CD4-positive, alpha-beta T cell (primary cell): ENCODE measurements at places on chromosomes 3 and 15. TPM values are rescaled to one million over a fixed set of nuclear protein-coding genes. Genes with fewer than 3 reads are reported as not detected.

- no peak for DNase-seq
These were observed 157.3 kb downstream of the WNT5A start for GRCh38 chr3:55329849-55330248.

GRCh38 chr3:52341123-52341522 lies 25.0 kb downstream of the DNAH1 start:
- DNase-seq = no peak

Gene SLC28A1
- total RNA-seq = not detected

GRCh38 chr3:116039651-116039985 lies 405.7 kb downstream of the LSAMP start:
- no peak for DNase-seq

Gene ILDR1
- total RNA-seq = not detected

- no peak for DNase-seq
These were observed 20.3 kb downstream of the SHOX2 start for GRCh38 chr3:158085931-158086330.

Gene GRK7
- total RNA-seq = 0.22 TPM

DNA sequence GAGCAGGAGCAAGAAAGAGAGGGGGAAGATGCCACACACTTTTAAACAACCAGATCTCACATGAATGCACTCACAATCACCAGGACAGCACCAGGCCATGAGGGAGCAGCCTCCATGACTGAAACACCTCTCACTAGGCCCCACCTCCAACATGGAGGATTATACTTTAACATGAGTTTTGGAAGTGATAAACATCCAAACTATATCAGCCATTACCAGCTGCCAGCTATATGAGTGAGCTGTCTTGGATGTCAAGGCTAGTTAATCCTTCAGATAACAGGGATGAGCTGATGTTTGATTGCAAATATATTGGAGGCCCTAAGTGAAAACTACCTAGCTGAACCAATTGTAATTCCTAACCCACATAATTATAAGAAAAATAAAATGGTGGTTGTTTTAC lies 108.4 kb upstream of the DCBLD2 start:
- DNase-seq = no peak

- no peak for DNase-seq
These were observed 2.8 kb downstream of the FURIN start for GRCh38 chr15:90871139-90871715.

DNA sequence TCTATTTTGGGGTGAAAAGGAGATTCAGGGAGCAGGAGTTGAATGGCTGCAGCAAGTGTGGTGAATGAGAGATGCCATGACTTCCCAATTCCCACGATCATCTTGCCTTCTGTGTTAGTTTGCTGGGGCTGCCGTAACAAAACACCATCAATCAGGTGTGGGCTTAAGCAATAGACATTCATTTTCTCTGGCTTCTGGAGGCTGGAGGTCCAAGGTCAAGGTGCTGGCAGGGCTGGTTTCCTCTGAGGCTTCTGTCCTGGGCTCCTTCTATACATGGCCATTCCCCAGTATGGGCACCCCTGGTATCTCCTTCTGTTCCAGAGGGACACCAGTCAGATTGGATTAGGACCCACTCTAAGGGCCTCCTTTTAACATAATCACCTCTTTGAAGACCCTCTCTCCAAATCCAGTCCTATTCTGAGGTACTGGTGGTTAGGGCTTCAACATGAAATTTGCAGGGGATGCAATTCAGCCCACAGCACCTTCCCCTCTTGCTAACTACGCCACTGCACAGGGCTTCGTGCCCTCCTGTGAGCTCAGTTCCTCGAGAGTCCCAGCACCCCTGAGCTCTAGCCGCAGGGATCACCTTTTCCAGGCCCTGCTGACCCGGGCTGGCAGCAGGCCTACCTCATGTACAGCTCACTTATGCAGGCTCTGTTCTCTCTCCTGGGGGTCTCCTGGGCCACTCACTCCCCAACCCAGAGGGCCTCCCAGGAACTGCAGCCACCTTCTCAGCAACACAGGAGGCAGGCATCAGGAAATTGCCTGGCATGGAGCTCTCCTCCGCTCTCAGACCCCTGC lies 37.3 kb upstream of the SLC6A11 start:
- DNase-seq = no peak

Gene GPR62
- total RNA-seq = not detected

DNA sequence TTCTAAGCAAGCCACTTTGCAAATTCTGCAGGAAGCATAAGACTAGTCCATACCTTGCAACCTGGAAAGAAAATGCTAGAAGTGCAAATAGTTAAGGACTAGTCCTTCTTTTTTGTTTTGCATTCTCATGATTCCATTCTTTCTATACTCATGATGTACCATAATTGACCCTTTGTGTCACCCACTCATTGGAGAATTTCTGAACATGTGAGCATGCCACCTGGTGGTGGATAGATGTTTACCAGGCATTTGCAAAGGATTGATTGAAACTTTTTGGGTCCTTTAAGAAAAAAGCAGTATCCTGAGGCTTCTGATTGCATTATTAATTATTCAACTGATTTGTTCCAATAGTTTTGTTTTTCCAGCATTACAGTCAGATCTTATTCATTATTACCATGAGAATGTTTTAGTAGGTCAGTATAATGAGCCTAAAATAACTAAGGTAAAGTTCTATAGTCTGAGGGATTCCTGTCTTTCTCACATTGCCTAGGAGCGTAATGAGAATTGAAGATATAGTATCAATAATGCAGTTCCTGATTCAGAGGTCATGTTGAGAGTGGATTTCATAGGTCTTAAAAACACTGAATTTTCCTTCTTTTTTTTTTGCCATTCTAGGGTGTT lies 20.2 kb upstream of the DIPK2A start:
- no peak for DNase-seq

DNA sequence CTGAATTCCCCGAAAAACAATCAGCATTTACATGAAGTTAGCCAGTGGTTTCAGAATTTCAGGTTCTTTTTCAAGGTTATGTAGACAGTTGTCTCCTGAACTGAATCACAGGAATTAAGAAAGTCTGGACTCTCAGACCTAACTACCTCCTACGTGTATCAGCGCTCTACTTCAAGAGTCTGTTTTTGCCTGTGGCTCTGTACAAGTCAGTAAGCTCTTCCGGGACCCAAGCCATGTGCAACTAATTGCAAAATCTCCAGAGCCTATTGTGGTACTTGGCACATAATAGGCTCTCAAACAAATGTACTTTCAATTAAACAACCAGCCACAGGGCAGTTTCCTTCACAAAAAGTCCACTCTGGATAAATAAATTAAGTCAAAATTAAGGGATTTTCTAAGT lies 414.2 kb downstream of the PDCD6IP start:
- DNase-seq = no peak

Gene PATL2
- 17.4 TPM for total RNA-seq

GRCh38 chr15:92681141-92681631 lies 25.6 kb upstream of the FAM174B start:
- DNase-seq = no peak

GRCh38 chr15:66939451-66940023 lies 125.9 kb upstream of the SMAD3 start:
- no peak for DNase-seq

DNA sequence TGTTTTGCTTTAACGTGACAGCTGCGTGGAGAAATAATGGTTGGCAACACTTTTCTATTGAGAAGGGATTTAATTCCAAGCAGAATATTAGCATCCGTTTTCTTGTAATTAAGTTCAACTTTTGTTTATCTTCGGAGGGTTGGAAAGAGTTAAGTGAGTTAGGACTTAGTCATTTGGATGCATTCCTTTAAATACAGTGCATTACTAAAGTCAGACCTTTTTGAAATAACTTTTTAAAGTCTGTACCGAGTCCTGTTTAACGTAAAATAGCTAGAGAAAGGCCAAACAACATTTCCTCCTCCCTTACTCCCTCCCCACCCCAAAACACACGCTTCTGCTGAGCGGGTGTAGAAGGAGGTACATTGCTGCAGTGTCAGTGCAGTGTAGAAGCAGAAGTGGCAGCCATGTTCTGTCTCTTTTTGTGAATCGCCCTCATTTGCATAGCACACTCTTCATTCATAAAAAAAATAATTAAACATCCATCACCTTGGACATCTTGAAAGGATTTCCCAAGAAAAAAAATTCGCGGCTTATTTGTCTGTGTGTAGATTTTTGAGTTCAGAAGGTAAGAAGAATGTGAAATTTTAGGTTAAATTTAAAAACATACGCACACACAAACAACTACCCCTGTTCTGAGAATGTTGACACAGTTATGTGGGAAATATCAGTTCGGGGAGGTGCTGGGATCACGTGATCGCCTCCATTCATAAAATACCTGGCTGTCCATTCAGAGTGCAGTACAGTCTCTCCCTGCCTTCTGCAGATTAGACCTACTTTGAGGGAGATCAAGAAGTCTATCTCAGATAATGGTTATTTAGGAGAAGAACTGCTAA lies 1.6 kb downstream of the SPRED1 start:
- DNase-seq = peak; percentile 1

DNA sequence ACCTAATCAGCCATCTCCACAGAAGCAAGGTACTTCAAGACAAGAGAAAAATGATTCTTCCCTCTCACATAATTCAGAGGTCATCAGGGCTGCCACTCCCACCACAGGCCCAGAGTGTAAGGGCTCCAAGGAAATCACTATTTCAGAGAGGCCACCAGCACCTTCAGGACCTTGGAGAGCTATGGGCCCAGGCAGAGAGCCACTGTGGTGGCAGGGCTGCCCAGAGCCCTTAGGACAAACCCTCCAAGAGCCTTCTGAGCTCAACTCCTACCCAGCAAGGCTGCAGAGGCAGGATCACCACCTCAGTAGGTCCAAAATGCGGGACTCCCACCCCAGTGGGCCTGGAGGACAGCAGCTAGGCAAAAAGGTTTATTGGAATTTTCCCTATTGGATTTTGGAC lies 17.9 kb upstream of the FAN1 start:
- DNase-seq = no peak

Gene IQCF5
- total RNA-seq = not detected

Gene CDHR4
- total RNA-seq = not detected

DNA sequence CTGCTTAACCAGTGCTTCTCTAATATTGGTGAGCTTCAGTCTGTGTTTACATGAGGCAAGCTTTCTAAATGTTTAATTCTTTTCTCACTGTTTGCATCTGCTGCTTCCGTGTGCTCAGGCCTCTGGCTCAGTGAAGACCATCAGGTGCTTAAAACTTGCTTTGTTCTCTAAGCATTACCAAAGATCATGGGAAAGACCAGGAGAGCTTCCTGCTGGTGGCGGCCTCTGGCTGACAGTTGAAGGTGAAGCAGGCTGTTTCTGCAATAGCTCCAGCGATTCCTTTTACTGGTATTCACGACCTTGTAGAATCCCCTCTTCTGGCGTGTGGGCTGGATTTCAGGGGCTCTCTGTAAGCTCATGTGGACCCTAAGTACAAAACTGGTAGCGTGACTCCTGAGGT lies 45.1 kb downstream of the EDEM1 start:
- DNase-seq = no peak

Gene P2RY14
- total RNA-seq = not detected

Gene GOLGA8T
- total RNA-seq = not detected

Gene ECE2
- total RNA-seq = not detected

DNA sequence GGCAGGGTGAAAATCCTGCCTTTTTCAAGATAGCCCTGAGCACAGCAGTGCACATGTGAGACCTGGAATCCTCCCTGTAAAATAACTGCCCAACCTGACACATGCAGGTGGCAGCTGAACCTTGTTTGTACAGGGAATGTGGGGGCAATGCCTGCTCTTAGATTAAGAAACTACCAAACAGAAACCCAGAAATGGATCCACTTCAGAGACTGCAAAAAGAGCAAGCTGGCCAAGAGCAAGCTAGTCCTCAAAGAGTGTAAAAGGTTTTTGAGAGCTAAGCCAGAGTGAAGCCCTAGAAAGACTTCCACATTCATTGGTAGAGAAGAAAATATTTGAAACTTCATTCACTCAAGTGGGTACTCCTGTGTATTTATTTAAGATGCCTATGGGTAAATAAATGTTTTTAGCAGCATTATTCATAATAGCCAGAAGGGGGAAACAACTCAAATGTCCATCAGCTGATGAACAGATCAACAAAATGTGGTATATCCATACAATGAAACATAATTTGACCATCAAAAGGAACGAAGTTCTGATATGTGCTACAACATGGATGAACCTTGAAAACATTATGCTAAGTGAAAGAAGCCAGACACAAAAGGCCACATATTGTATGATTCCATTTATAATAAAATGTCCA lies 96.0 kb upstream of the TSC22D2 start:
- no peak for DNase-seq

- peak; percentile 72 for DNase-seq
These were observed 437 bp downstream of the KLF13 start for GRCh38 chr15:31326875-31327668.

Gene CHRM5
- total RNA-seq = not detected

GRCh38 chr3:127734754-127735473 lies 62.2 kb downstream of the ABTB1 start:
- DNase-seq = no peak

- DNase-seq = no peak
These were observed 21.6 kb upstream of the RARRES1 start for GRCh38 chr3:158753854-158754253.

Gene CYP8B1
- total RNA-seq = not detected

DNA sequence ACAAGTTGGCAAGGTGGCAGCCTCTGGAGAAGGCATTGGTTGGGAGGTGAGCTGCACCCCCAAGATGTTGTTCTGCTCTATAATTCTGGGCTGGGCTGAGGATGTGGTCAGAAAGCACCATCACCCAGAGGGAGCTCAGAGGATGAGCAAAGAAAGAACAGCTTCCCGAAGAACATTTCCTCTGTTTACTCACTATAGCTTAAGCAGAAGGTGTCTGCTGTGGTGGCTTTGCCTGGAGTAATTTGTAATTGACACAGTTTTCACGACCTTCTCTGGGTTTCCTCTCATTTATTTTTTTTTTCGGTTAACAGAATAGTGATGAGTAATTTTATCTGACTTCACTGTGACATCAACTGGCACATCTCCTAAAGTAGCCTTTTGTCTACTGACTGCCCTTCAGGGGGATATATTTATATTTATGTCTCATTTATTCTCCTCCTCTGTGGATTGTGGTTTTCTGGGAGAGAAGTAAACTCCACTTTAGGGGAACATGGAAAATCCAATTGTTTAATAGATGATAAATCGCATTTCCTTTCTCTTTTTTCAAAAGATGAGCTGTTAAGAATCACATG lies 49.5 kb upstream of the ABHD17C start:
- DNase-seq = no peak

Gene SOX14
- total RNA-seq = not detected

- DNase-seq = no peak
These were observed 841.9 kb downstream of the OTOL1 start for GRCh38 chr3:162338514-162338913.

DNA sequence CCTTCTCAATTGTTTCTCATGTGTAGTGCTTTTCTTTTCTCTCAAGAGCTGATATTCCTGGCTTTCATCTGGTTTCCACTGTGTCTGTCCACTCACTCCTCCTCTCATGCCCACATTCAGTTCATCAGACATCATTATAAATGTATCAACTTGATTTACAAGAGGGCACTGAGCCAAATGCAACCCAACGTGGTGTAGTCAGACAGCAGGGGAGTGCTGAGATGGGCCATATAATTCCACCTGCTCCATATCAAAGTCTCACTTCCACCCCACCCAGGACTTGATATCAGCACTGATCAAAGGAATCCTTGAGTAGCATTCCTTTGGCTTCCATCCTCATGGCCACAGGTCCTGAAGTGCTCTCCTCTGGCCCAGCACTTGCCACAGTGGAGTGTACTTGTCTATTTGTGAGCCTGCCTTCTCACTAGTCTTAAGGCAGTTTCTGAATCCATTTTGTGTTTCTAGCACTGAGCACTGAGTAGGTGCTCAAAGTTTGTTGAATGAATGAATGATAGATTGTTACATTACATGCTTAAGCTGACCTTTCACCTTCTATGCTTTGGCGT lies 252.8 kb downstream of the CLSTN2 start:
- DNase-seq = no peak
